Globus pallidus (tissue), 1 donor: ENCODE measurements at places on chromosomes 13 and 19.

GRCh38 chr13:94813920-94814475 is 101.7 kb upstream of the SOX21 start:
- DNase-seq = no peak

DNA sequence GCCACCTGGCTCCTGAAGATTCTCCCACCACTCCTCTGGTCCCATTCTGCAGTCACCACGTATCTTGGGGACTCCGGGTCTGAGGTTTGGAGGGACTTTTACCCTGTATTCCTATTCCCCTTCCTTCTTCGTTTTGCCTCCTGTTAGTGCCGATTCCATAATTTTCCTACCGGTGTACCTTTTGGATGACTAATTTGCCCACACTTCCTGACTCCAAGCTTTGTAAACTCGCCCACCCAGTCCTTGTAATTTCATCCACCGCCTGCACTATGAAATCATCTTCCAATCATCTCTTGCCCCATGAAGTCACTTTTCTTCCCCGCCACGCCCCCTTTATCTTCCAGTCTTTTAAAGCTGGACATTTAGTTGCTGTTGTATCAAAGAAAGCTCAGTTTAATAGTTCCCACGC is 572 bp downstream of the UCHL3 start:
- no peak for DNase-seq

- no peak for DNase-seq
Observed at GRCh38 chr19:40465025-40465556, 454 bp downstream of the BLVRB start.

DNA sequence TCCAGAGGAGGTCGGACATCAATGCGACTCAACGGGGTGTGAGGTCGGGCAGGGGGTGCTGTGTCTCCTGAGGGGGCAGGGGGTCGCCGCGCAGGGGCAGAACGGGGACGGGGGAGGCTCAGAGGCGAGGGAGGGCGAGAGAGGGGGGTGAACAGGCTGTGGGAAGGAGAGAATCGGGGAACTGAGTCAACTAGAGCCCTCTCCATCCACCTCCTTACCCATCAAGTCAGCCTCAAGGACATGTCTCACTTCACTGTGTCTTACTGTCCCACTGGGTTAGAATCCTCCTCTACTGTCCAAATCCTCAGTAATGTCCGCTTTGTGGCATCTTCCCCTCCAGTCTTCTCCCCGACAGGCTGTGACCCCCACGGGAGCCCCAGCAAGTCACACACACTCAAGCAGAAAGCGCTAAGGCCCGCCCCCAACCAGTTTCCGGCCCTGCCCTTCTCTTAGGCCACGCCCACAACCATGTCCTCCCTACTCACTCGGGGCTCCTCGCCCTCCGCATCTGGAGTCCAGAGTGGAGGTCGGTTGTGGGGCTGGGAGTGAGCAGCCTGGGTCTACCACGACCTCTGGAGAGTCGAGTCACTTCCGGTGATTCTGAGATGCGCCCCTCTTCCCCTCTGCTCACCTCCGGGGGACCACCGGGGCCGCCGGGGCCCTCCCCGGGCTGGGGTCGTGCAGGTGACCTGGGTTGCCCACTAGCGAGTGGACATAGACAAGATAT is 9.3 kb downstream of the PLEKHA4 start:
- DNase-seq = no peak

DNA sequence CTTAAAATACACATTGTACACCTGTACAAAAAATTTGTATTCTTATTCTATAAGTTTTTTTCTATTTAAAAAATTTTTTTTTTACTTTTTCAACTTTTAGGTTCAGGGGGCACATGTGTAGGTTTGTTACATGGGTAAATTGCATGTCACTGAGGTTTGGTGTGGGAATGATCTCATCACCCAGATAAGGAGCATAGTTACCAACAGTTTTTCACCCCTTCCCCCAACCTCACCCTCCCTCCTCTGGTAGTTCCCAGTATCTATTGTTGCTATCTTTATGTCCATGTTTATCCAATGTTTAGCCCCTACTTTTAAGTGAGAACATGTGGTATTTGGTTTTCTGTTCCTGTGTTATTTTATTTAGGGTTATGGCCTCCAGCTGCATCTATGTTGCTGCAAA is 89.9 kb downstream of the CDK8 start:
- DNase-seq = no peak

DNA sequence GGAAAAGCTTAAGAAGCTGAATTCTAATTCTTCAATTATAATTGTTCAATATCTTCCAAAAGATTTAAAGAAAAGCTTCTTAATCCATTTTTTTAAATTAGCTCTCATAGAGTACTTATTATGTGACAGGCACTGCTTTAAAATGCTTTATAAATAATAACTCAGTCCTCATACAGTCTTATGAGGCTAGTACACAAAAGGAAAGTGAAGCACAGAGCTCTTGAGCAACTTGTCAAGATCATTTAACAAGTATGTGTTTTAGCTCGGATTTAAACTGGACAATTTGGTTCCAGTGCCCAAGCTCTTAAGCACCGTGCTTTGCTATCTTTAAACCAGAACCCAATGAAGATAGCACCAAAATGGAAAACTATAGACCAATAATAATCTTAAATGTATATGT is 106.1 kb downstream of the DHRS12 start:
- no peak for DNase-seq

GRCh38 chr13:27012482-27013197 is 159.0 kb downstream of the USP12 start:
- no peak for DNase-seq

DNA sequence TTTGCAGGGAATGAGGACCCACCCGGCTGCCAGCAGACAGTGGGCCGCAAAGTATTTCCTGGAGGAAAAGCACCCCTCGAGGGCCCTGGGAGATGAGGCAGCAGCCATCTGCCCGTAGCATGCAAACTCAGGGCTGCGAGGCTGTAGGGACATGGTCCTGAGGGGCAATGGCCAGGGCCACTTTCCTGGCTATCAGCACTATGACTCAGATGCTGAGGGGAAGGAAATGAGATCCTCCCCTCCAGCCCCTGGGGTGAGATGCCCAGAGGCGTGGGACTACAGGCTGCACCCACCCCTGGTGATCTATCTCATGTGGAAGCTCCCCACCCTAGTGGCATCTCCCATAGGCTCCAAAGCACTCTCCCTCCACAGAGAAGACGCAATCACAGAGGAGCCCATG is 80.1 kb downstream of the SLC7A1 start:
- DNase-seq = no peak

- no peak for DNase-seq
Observed at GRCh38 chr19:862581-863314, 3.3 kb downstream of the CFD start.

DNA sequence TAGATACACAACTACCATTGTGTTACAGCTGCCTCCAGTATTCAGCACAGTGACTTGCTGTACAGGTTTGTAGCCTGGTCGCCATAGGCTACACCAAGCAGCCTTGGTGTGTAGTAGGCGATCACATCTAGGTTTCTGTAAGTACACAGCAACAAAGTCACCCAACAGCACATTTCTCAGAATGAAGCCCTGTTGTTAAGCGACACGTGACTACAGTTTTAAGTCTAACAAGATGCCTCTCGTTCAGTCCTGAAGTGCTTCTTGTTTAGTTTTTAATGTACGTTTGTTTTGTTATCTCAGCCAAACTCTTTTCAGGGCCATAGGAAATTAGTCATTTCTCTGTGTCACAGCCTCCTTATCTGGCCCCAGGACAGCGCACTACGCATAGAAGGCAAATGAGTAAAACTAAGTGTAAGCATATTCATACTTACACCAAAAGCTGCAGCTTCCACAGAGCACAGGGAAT is 50.0 kb upstream of the GPR183 start:
- DNase-seq = no peak

GRCh38 chr13:44234566-44234965 is 139.1 kb upstream of the SERP2 start:
- DNase-seq = no peak

DNA sequence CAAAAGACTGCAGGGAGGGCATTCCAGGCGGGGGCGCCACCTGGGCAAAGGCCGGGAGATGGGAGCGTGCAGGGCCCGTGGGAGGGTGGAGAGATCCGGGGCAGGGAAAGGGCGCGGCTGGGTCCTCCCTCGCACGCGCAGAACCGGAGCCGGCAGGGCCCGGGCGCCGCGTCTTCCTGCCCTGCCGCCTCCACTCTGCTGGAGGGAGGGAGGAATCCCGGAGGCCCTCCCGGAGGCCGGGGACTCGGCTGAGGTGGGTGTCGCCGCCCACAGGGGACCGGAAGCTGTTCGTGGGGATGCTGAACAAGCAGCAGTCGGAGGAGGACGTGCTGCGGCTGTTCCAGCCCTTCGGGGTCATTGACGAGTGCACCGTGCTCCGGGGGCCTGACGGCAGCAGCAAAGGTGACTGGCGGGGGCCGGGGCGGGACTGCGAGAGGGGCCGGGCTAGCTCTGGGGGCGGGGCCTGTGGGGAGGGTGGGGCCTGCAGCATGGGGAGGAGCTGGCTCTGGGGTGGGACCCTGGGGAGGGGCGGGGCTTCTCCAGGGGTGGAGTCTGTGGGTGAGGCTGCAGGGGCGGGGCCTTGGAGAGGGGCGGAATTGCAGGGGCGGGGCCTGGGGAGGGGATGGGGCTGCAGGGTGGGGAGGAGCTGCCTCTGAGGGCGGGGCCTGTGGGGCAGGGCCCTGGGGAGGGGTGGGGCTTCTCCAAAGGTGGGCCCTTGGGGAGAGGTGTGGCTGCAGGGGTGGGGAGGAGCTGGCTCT is 51.3 kb downstream of the CELF5 start:
- DNase-seq = no peak

DNA sequence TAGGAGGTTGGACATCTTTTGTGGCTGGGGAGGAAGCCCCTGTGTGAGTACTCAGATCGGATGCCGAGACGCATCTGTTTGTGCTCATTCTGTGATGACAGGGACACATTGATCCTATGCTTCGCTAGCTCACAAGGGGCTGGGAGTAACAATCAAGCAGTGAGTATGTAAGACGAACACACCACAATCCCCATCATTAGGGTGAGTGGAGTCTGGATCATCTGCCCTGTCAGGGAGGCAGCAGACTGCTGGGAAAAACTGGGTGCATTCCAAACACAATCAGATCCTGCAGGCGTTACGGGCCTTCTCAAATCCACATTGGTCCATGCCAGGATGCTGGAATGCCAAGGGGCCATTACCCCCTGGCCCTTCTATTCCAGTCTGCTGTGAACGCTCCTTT is 64.1 kb upstream of the TSHZ3 start:
- no peak for DNase-seq

DNA sequence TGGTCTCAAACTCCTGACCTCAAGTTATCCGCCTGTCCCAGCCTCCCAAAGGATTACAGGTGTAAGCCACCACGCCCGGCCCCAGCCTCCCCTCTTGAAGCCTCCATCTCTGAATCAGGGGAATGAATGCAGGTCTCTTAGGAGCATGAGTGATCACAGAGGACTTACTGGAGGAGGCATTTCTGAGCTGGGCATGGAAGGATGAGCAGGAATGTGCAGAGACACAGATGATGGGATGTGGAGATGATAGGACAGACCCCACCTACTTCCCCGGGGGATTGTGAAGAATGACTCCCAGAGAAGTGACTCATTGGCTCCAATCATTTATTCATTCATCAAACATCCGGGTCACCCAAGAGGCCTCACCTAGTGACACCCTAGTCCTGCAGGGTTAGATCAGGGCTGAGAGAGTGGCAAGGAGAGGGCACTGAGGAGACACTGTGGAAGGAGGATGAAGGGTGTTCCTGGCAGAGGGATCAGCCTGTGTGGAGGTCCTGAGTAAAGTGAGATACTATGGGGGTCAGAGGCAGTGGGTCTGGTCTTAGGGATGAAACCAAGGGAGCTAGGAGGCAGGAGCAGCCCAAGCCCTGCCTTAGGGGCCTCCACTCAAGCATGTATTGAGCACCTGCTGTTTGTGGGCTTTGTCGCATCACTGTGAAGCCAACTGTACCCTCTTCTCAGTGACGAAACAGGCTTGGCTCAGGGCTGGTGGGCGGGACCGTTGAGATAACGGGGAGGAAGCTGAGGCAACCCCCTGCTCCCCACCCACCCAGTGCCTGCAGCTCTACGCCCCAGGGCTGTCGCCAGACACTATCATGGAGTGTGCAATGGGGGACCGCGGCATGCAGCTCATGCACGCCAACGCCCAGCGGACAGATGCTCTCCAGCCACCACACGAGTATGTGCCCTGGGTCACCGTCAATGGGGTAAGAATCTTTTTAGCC is 3.0 kb downstream of the IFI30 start:
- DNase-seq = no peak

GRCh38 chr13:94267581-94268366 is 211.7 kb downstream of the DCT start:
- no peak for DNase-seq

DNA sequence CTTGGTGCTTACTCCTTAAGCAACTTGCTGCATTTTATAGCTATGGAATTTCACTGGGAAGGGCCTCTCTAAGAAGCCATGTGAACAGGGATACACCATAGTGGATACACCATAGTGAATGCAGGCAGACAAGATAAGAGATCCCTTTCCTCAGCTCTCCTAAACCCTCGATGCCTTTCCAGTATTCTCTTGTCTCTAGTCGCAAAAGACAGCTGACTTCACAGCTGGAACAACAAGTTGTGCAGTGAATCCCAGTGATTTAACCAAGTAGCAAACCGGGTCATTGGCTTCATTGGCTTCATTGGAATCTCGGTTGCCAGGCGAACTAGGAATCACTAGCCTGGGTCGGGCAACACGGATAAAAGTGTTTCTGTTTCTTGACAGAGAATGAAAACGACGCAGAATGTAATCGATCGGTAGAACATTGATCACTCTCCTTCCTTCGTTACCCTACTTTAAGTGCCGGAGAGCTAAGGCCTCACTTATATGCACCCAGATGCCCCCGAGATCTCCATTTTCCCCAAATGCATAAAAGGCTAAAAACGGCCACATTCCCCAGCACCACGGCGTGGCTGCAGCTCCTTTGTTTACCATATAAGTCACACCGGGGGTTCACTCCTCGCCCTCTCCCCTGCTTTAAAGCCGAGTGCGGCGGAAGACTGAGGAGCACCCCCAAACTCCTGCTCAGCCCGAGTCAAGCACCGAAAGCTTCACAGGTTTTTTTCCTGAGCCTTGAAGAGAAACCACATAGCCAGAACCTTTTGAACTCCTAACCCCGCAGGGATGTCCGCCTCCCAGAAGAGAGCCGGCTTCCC is 674 bp downstream of the TRPC4 start:
- no peak for DNase-seq

DNA sequence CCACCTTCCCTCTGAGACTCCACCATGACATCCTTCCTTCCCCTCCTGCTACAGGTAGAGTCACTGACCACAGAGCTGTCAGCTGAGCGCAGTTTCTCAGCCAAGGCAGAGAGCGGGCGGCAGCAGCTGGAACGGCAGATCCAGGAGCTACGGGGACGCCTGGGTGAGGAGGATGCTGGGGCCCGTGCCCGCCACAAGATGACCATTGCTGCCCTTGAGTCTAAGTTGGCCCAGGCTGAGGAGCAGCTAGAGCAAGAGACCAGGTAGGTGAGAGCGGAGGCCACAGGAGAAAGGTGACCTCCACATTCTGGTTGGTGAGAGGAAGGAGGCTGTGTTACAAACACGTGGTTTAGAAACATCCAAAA is 27.6 kb downstream of the KCNC3 start:
- DNase-seq = no peak

DNA sequence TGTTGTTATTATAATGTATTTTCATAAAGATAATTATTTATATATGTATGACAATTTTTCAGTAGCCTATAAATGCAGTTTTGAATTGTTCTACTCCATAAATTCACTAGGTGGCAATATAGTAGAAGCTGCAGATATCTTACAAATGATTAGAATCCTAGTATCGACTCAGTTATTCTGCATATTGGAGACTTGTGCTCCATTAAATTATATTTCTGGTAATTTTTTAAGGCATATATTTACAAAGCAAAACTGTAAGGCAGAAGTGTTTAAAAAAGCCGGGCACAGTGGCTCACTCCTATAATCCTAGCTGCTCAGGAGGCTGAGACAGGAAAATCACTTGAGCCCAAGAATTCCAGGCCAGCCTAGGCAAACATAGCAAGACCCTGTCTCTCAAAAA is 58.7 kb downstream of the DPY19L3 start:
- no peak for DNase-seq
